ENCODE measurements at places on chromosomes 5 and 9.

DNA sequence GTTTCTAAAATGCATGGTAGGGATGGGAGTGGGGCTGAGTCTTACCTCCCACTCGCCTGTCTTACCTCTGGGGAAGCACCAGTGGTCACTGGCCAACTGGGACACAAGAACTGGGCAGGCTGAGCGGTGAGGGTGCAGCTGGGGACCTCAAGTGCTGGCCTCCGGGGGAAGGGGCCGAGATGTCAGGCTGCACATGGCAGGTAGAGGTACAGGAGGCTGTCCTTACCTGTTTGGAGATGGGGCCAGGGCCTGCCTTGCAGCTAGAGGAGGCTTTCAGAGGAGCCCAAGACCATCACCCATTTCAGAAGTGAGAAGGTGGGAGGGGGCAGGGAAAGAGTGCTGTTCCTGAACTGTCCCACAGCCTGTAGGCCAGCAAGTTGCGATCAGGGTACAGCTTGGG is 14.2 kb downstream of the PSAT1 start:
- DNase-seq: no peak

DNA sequence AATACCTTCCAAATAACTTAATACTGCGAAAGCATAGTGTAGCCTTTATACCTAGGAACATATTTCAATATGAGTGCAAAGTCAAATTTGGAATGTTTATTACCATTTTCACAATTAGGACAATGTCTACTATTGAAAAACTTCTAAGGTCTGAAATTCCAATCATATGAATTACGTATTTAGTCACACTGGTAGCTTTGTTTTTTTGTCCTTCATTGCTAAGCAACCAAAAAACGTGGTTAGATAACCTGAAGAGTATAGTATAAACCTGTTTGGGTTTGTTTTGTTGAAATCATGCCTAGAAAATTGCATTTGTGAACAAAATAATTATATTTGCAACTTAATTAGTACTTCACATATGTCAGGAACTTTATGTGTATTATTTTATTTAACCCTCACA is 134.2 kb downstream of the FBXO4 start:
- DNase-seq: no peak

DNA sequence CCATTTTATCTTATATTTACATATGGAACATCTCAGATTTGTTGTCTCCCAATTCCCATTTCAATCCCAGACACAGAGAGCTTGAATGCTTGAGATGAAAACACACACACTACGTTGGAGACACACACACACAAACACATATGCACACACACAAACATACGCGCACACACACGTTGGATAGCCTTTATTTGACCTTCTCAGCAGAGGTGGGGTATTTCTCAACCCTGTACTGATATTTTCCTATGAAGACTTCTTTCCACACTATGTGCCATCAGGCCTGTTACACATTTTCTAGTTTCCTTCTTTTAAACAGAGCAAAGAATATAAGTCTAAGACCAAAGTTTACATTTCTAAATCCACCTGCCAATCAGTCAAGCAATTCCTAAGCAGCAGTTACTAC is 291.0 kb downstream of the TAF11L14 start:
- DNase-seq: no peak

- DNase-seq: no peak
Measured at GRCh38 chr9:136760424-136760823, 2.4 kb upstream of the LCN8 start.

- DNase-seq: no peak
Measured at GRCh38 chr9:27181381-27181780, 72.4 kb downstream of the TEK start.

DNA sequence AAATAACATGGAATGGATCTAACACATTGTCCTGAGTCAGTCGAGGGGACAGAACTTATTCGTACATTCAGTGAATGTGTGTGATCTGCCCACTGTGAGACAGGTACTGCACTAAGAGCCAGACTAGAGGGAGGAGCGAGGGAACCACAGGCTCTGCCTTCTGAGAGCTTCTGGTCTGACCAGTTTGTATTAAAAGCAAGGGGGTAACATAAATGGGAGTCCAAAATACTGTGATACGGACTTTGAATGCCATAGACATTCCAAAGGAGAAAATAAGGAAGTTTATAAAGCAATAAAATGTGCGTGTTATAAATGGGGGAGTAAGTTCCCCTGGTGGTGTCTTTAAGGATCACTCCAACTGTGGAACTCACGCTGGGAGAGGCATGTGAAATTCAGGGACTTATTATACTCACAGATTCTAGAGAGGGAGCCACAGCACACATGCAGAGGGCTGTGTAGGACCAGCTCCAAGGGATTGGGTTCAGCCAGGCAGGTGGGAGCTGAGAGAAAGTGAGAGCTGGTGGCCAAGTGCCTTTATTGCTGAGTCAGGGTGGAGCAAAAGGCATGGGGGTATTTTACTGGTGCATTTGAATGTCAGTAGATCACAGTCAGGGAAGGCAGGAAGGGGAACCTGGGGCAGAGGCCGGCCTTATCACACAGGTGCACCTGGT is 186.5 kb upstream of the WWC1 start:
- DNase-seq: no peak

GRCh38 chr5:66722686-66723085 is 126.5 kb downstream of the MAST4 start:
- DNase-seq: no peak

GRCh38 chr9:19200229-19200628 is 30.3 kb upstream of the DENND4C start:
- no peak for DNase-seq

GRCh38 chr9:83932011-83932410 is 10.8 kb upstream of the KIF27 start:
- DNase-seq: no peak

- DNase-seq: no peak
Measured at GRCh38 chr5:79837761-79838551, 148.3 kb downstream of the CMYA5 start.

- DNase-seq: no peak
Measured at GRCh38 chr9:128434340-128434739, 13.7 kb downstream of the CERCAM start.
